ENCODE measurements at places on chromosomes 13 and 19.

DNA sequence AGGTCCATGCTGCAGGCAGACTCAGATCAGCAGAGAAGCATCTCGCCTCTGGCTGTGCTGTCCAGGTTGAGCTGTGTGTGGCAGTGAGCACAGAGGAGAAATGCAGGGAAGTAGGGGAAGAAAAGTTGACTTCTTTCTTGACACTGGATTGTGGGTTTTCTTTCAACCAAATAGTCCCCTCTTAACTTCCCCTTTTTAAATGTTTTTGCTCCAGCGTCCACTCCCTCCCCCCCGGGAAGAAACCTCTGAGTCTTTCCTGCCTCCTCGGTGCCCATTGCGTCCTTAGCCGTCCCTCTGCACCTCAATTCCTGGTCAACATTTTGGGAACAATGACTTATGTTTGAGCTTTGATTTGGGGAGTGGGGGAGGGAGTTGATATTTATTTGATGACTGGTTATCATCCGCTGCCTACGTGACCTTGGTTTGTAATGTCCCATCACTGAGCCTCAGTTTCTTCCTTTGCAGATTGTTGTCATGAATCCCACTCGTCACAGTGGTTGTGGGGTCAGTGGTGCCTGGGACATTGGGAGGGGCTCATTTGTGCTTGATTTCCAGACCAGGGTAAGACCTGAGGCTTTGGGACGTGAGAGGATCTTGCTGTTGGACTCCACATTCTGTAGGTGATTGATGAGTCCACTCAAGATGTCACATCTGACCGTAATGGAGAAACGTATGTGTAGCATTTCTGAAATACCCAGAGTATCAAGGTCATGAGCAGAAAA lies at the start of gene LILRB2:
Gene LILRB2, minus strand, starts transcription at position 104 of the 722 bp plus-strand sequence. CDS start 614 bp downstream, outside the sequence.
- no peak for DNase-seq
- no peak within 1 kb of the TSS for H3K27ac ChIP-seq
- peaks cover 39% of the 10 kb centered on the region for H3K27me3 ChIP-seq
- H3K4me3 ChIP-seq = no peak within 1 kb of the TSS

- peak overlapping the region; percentile 79 for H3K4me3 ChIP-seq
- H3K36me3 ChIP-seq = peaks cover 16% of the 10 kb centered on the region
- H3K4me1 ChIP-seq = peaks cover 9% of the 10 kb centered on the region
- H3K27me3 ChIP-seq = no peaks in the 10 kb centered on the region
- peak overlapping the region; percentile 18 for H3K27ac ChIP-seq
- DNase-seq = peak; percentile 74
Observed at GRCh38 chr19:37691881-37692504, 27.6 kb downstream of the ZNF607 start.

DNA sequence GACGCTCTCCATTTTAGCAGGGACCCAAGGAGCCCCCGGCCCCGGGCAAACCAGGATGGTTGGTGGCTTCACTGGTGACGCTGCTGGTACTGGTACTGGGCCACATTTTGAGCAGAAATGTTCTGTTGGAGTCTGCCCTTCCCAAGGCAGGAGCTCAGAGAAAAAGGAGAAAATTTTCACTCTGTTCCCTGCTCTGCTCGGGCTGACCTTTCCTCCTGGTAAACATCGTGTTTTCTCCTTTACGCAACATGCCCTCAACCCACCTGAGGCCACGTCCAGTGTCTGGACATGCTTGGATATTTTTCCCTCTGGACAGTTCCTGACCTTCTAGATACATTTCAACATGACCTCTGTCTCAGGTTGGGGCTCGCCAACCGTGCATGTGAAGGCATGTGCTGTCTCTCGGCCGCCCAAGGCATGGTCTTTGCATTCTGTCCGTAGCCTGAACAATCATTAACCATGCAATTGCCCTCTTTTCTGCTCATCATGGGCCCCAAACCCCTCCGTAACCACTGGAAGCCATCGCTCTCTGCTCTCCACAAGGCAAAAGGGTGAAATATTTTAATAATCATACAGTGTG lies 115.2 kb upstream of the PEG3 start:
- no peaks in the 10 kb centered on the region for H3K36me3 ChIP-seq
- no peak for DNase-seq
- H3K27me3 ChIP-seq = no peaks in the 10 kb centered on the region

DNA sequence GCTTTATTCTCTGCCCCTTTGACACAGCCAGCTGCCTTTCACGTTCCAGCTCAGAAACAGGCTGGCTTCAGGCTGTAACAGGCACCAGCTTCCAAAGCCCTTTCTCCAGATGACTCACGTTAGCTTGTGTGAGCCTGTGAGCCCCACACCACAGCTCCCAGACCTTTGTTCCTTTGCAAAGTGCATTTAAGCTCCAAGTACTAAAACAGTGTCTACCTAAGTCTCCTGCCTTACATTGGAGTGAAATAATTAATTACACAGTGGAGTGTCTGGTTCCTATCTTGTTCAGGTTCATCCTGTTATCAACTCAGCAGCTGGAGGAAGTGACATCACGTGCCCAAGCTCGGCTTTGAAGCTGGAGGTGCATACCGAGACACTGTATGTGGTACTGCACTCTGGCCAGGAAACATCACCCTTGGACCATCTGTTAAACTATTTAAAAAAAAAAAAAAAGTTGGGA lies 475.8 kb downstream of the FOXO1 start:
- H3K27ac ChIP-seq = peak overlapping the region; percentile 96
- no peaks in the 10 kb centered on the region for H3K36me3 ChIP-seq
- peaks cover 60% of the 10 kb centered on the region for H3K4me1 ChIP-seq
- peak overlapping the region; percentile 31 for H3K4me3 ChIP-seq
- no peaks in the 10 kb centered on the region for H3K27me3 ChIP-seq
- DNase-seq = peak; percentile 77

DNA sequence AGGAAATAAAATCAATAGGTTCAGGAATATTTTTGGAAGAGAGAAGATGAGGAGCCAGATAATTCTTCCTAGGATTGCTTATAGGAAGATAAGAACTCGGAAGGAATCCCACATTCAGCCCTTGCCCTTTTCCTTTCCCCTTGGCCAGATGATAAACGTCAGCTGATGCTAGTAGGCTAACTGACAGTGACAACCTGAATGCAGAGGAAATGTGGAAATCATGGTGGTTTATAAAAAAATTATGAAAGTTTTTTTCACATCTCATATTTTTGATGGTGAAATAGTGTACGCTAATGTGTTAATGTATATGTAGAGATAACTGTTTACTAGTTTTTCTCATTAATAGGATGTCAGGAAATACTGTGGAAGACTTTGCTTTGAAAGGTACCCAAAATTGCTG lies 56.9 kb downstream of the EDNRB start:
- no peak overlapping the region for H3K27ac ChIP-seq
- H3K4me3 ChIP-seq = no peak overlapping the region
- no peaks in the 10 kb centered on the region for H3K4me1 ChIP-seq
- H3K27me3 ChIP-seq = peaks cover 6% of the 10 kb centered on the region
